ENCODE measurements at places on chromosomes 2 and 18. TPM values are rescaled to one million over a fixed set of nuclear protein-coding genes. Genes with fewer than 3 reads are reported as not detected.

- peak; percentile 59 for DNase-seq
Measured at GRCh38 chr2:109128616-109129355, at the start of gene SH3RF3. SH3RF3 (plus strand) TSS chr2:109129205.

- DNase-seq, result no peak
Measured at GRCh38 chr2:18918280-18918679, 328.9 kb upstream of the NT5C1B start.

Gene SERPINB12
- polyA plus RNA-seq, result not detected

DNA sequence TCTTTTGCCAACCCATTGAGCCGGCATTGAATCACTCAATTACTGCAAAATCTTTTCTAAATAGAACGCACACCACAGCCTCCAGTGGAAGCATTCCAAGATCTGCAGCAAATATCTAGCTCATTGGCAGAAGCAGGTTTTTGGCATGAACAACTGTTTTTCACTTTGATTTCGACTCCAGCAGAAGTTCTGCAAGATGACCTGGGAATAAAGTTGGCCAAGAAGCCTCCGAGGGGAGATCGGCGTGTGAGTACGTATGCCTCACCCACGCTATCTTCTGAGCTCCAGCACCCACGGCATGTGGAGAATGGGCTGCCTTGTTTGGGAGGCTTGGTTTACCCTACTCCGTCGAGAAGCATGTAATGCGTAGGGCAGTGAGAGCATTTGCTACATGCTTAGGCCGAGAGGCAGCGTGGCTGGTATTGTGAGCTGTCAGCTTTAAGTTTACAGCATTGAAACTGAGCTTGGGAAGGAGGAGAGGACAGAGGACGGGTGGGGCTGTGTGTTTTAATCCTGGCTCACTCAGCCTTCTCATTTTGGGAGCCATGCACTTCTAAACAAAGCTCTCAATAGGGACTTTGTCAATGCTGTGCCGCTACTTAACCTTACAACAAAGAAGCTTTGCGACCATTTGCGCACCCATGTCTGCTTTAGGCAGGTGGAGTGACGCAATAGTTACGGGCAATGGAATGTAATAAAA lies 10.5 kb downstream of the PCARE start:
- no peak for DNase-seq

Gene SRSF7
- polyA plus RNA-seq, result 42.2 TPM

Gene SNED1
- polyA plus RNA-seq, result 4.3 TPM

- no peak for DNase-seq
Measured at GRCh38 chr2:129709001-129709955, 270.2 kb upstream of the RAB6C start.

DNA sequence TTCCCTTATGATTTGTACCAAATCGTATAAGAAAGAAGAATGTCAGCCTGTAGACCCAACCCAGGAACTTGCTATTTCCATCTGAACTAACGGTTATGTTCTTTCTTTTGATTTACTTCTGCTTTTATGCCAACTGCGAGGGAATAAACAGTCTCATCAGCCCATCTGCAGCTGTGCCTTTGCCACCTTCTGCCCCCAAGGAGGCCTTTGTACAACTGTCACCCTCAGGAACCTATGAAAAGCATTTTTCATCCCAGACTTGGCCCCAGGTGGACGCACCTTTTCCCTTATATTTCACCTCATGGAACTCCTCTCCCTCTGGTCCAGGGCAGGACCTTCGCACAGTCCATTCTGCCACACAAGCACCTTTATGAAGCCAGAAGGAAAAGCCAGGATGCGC lies 109.8 kb downstream of the AOX1 start:
- DNase-seq, result no peak

DNA sequence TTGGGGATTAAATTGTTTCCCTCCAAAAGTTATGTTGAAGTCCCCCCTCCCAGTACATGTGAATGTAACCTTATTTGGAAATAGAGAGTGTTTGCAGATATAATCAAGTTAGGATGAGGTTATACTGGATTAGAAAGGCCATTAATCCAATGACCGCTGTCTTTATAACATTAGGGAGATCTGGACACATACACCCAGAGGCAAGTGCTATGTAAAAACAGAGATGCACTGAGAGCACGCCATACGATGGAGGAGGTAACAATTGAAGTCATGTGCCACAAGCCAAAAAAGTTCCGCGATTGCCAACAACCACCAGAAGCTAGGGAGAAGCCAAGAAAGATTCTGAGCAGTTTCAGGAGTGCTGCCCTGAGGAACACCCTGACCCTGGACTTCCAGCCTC lies 153.3 kb downstream of the RNF144A start:
- no peak for DNase-seq

- no peak for DNase-seq
Measured at GRCh38 chr18:41655074-41655473, 300.0 kb upstream of the PIK3C3 start.

Gene ABCG5
- not detected for polyA plus RNA-seq

- DNase-seq, result no peak
Measured at GRCh38 chr2:217612920-217613319, 389.9 kb downstream of the TNS1 start.

GRCh38 chr18:62928326-62928725 lies 213.0 kb downstream of the PHLPP1 start:
- DNase-seq, result no peak

- DNase-seq, result no peak
Measured at GRCh38 chr2:226124548-226125011, 675.0 kb downstream of the IRS1 start.

Gene FZD7
- polyA plus RNA-seq, result 1.7 TPM

Gene FNDC4
- 2.0 TPM for polyA plus RNA-seq

Gene CACNB4
- 0.03 TPM for polyA plus RNA-seq

Gene SMPD4
- polyA plus RNA-seq, result 28.5 TPM

Gene NAT8
- not detected for polyA plus RNA-seq

DNA sequence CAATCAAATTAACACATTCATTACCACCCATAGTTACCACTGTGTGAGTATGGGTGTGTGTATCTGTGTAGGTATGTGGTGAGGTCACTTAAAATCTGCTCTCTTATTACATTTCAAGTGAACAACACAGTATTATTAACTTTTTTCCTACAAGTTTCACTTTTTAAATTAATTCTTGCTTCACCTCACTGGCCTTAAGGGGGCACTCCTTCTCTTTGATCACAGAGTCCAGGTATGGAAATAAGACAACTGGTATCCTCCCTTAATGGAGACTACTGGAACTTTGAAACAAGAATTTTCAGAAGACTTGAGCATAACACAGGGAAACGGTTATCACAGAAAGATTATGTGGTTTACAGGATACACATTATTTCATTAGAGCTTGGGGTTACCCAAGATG lies 255.8 kb downstream of the ASXL3 start:
- DNase-seq, result no peak

Gene MOGAT1
- not detected for polyA plus RNA-seq

Measured in heart left ventricle (tissue), 16 donors.